Mesenteric fat pad (tissue), 1 donor: ENCODE measurements at places on chromosomes 7 and 10.

- no peak for DNase-seq
These were observed 2.9 kb downstream of the INPP5A start for GRCh38 chr10:132540456-132540855.

DNA sequence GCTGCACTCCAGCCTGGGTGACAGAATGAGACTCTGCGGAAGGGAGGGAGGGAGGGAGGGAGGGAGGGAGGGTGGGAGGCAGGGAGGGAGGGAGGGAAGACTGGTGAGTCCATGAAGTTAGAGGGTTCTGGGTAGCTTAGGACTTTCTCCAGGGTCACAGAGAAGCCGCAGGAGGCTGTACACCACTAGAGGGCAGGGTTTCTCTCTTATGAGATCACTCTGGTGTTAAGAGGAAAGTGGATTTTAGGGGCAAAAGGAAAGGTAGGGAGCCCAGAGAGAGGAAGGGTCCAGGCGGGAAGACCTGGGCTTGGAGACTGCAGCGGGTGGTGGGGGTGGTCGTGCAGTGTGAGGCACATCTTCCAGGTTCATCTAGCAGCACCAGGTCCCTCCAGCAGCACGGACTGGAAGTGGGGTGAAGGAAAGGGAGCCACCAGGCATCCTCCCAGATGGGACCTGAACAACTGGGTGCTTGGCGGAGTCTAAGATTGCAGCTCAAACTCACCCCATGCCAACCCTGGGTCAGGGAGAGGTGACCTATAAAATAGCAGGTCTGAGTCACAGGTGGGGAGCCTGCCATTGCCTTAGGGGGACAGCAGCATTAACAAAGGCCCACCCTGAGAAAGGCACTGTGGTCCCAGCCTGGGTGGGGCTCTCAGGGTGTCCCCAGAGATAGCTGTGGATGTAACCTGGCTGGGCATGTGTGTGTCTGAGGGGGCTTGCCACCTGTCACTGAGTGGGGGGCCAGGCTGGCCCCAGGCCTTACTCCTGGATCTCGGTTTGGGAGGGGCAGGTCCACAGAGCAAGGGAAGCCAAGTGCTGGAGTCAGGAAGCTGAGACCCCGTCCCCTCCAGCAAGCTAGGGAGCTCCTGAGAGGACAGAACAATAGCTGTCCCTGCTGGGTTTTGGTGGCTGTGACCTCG lies 48.5 kb upstream of the SLC29A3 start:
- DNase-seq, result no peak

- DNase-seq, result no peak
These were observed 304.7 kb upstream of the GRM3 start for GRCh38 chr7:86339051-86339450.

DNA sequence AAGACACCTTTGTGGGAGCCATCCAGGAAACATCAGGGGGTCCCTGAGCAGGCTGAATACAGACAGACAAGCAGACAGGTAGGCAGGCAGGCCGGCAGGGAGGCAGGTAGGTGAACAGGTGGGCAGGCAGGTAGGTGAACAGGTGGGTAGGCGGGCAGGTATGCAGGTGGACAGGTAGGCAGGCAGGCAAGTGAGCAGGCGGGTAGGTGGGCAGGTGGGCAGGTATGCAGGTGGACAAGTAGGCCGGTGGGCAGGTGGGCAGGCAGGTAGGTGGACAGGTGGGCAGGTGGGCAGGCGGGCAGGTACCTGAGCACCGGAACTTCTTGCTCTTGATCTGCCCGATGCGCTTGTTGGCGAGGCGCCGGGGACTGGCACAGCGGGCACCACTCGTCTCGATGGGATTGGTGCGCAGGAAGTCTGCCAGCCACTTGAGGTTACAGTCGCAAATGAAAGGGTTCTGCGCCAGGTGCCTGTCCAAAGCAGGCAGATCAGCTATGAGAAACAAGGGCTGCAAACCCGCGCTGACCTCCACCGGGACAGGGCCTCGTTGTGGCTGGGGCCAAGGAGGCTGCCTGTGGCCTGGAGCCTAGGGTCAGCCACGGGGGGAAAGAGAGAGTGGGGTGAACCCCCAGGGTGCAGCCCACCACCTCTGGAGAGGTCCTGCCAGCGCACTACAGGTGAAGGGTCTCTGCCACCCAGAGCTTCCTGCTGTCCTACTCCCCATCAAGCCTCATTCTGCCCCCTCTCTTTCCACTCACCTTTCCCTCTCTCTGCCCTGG lies 136.9 kb downstream of the SLIT1 start:
- no peak for DNase-seq

GRCh38 chr7:5337047-5337446 lies 54.3 kb downstream of the SLC29A4 start:
- DNase-seq, result no peak

DNA sequence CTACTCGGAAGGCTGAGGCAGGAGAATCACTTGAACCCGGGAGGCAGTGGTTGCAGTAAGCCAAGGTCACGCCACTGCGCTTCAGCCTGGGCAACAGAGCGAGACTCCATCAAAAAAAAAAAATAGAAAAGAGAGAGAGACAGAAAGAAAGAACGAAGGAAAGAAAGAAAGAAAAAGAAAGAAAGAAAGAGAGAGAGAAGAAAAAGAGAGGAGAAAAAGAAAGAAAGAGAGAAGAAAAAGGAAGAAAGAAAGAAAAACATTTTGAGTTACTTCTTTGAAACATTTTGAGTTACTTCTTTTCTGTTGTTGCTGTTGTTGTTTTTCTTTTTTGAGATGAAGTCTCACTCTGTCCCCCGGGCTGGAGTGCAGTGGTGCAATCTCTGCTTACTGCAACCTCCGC lies 2.4 kb upstream of the MKI67 start:
- no peak for DNase-seq

DNA sequence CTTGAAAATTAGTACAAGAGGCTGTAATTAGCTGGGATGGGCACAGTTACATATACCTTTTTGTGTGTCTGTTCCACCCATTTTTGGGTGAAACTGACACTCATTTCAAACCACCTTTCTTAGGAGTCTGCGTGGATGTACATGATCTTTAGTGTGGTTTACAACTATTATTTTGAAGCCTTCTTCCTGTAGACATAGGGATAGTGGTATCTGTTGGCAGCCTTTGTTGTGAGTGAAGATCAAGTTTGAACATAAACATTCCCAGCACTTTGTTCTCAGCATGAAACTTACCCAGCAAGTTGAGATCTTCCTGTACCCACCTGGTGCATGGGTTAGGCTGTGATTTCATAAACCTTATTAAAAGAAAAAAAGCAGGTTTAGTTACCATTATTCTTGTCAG lies 2.0 kb downstream of the BAG3 start:
- DNase-seq, result no peak

- DNase-seq, result peak; percentile 68
These were observed 31.8 kb upstream of the RET start for GRCh38 chr10:43044961-43045621.

GRCh38 chr10:120979435-120980278 lies 128.5 kb downstream of the WDR11 start:
- no peak for DNase-seq

- no peak for DNase-seq
These were observed 208.7 kb downstream of the PAXIP1 start for GRCh38 chr7:154794147-154794780.

DNA sequence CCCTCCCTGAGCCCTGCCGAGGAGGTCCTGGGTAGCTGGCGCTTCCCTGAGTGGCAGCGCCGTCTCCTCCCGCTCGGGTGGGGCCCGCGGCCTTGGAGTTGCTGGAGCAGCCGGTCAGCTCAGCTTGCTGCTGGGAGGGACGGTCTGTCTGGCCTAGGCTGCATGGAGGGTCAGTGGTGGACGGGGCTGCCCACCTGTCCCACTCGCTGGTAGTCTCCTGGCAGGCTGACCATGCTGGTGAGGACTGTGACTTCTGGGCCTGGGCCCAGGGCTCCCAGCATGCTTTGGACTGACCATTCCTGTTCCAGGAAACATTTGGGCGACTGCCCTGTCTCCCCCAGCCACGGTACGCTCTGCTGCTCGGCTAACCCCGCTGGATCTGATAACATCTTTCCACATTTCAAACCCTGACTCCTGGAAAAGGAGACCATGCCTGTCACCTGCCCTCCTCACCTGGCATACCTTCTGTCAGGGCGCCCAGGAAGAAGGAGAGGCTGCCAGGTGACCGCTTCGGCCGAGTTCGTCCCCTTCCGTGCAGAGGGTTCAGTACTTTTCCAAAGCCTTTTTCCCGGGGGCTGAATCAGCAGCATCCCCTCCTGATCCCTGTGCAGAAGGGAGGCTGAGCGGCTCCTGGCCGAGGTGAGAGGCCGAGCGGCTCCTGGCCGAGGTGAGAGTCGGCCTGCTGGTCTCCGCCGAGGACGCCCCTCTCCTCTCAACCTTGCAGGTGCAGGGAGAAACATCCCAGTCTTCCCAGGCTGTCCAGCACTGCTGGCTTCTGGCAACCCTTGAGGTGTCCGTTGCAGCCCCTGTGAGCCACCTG lies 43.4 kb downstream of the FAM20C start:
- DNase-seq, result no peak

- DNase-seq, result no peak
These were observed 1.7 kb upstream of the SUMF2 start for GRCh38 chr7:56062382-56062781.

DNA sequence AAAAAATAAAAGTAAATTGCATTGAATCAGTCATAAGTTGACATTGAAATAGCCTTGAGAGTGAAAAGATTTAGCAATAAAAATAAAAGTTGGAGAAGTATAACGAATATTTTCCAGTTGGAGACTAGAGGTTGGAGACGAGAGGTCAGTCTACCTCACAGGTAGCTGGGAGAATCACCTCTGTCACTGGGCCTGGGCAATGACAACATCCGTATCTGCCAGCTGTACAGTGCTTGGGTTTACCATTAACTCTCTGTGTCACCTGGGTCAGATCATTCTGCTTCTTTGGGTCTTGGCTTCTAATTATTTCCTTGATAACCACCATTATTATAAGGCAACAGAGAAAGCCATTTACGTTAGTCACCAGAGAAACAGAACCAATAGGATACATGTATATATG lies 62.0 kb upstream of the STEAP4 start:
- DNase-seq, result no peak

- DNase-seq, result no peak
These were observed 65.5 kb downstream of the SPAG6 start for GRCh38 chr10:22410846-22411245.

DNA sequence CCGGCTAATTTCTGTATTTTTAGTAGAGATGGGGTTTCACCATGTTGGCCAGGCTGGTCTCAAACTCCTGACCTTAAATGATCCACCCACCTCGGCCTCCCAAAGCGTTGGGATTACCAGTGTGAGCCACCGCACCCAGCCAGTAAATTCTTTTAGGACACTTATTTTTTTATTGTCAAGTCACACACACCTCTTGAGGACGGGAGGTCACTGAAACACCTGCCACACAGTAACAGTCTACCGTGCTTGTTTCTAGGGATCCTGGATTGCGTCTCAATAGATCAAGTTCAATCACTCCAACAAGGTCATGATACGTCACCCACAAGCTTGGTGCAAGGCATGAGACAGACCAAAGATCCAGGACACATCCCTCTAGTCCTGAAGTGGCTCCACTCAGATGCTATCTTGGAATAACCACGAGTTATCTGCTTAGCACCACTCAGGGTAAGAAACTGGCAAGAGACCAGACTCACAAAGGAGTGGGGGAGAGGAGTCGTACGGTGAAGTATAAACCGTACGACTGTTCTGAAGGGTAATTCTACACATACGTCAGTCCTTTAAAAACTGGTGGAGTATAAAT lies 58.9 kb upstream of the NCAPG2 start:
- no peak for DNase-seq

DNA sequence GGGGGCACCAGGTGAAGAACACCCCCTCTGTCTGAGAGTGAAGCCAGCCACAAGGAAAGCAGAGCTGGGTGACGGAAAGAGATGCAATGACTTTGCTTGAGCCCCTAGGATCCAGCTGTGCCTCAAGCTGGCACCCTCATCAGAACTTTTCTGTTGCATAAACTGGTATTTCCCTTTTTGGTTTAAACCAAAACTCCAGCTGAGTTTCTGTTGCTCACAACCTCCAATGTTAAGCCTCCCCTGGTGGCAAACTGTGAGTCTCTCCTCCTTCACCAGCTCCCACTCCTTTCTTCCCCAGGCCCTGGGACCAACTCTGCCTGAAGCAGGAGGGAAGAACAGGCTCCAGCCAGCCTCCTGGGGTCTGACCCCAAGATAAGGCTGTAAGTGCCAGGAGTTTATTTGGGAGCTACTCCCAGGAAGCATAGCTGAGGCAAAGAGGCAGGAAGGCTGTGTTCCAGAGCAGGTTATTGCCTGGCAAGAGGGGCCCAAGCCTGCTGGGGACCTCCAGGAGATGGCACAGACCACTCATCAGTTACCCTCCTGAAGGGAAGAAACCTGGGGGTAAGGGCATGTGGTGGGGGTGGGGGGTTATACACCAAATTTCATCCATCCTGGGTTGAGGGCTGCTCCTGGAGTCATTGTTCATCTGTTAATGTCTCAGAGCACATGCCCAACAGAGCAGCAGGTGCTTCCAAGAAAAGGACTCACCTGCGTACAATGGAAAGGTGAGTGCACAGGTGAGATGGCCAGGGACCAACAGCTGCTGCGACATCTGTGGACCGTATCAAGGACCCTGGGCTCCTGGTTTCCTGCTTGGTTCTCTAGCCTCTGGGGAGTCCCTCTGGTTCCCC lies 73.3 kb upstream of the NANOS1 start:
- DNase-seq, result peak; percentile 59

DNA sequence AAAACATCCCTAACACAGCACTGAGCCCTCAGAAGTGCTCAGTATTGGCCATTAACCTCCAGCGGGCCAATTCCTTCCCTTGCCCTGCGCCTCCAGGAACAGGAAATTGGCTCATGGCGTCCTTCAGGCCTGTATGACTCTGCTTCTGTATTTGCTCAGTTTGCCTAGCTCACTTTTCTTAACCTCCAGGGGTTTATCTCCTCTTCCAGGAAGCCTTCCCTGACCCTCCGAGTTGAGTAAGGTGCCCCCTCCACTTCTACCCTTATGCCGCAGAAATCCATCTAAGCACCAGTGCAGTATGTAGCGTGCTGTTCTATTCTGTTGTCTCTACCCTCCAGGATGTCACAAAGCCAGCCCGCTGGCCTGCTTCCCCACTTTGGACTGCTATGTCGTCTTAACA lies 1.1 kb upstream of the SFXN4 start:
- no peak for DNase-seq

GRCh38 chr10:124798781-124799180 lies 2.8 kb upstream of the ABRAXAS2 start:
- DNase-seq, result no peak

GRCh38 chr10:11830836-11831519 lies 7.8 kb downstream of the PROSER2 start:
- no peak for DNase-seq

DNA sequence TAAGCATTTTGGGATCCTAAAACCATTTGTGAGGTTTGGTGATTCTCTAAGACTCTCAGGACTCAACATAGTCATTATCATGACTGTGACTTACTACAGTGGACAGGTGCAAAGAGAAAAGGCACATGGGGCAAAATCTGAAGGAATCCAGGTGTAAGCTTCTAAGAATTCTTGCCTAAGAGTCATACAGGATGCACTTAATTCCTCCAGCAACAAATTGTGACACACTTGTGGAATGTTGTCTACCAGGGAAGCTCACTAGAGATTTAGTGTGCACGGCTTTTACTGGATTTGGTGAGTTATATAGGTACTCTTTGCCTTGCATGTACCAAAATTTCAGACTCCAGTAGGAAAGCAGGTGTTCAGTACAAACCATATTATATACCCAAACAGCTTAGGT lies 47.9 kb downstream of the WAC start:
- no peak for DNase-seq
